ENCODE measurements at places on chromosomes 3 and 15.

DNA sequence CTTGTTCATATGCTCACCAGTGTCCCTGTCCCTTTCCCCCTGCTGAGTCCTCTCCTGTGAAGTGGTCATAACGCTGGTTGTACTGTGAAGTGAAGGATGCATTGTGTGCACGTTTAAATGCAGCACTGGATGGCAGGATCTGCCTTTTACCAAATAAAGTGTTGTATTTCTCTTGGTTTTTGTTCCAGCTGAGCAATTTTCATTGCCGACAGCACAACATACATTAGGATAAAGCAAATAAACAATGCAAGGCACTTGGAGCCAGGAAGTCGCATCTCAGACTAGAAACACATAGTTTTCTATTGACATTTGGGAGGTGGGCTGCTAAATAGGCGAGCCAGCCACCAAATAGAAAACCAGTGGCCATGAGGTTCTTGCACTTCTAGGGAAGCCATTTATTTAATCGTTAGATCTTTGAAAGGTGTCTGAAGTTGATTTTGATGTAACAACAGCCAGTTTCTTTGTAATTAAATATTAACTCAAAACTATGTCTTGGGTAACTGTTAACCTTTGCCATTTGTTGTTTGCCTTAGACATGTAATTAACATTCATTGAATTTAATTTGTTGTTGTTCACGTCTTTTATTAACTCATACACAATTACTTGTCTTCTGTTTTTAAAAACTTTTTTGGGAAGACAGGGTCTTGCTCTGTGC lies 185.3 kb downstream of the FNDC3B start:
- DNase-seq, result no peak

- DNase-seq, result no peak
Measured at GRCh38 chr3:133457465-133458067, 57.7 kb downstream of the BFSP2 start.

- no peak for DNase-seq
Measured at GRCh38 chr15:49962044-49962602, 156.9 kb downstream of the ATP8B4 start.

DNA sequence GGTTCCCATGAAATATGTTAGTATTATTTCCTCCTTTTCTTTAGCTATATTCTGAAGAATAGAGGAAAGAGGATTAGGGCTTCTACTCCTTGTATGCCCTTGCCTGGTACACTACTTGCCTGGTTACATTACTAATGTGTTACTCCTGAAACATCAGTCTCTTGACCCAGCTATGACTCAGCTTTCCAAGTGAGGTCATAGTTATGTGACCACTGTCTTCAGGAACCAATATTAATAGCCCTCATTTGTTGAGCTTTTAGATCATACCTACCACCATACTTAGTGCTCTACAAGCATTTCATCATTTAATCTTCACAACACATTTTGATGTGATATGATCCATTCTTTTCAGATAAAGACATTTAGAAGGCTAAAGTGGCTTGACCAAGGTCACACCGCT lies 60.3 kb downstream of the CMSS1 start:
- peak; percentile 82 for DNase-seq

GRCh38 chr3:66068255-66068654 lies 29.5 kb upstream of the MAGI1 start:
- no peak for DNase-seq

DNA sequence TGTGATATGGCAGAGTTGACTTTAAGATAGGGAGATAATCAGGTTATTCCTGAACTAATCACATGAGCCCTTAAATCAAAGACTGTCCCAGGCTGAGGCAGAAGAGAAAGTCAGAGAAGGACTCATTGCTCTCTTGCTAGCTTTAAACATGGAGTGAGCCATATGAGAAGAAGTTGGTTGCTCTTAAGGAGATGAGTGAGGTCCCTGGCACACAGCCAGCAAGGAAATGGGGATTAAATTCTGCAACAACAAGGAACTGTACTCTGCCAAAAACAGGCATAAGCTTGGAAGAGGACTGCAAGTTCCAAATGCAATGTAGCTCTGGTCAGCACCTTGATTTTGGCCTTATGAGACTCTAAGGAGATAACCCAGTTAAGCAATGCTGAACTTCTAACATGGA lies 457.0 kb downstream of the PLOD2 start:
- DNase-seq, result peak; percentile 3

- DNase-seq, result no peak
Measured at GRCh38 chr3:58242340-58242739, 4.7 kb downstream of the ABHD6 start.

GRCh38 chr3:11878837-11879236 lies 32.2 kb upstream of the TAMM41 start:
- no peak for DNase-seq

DNA sequence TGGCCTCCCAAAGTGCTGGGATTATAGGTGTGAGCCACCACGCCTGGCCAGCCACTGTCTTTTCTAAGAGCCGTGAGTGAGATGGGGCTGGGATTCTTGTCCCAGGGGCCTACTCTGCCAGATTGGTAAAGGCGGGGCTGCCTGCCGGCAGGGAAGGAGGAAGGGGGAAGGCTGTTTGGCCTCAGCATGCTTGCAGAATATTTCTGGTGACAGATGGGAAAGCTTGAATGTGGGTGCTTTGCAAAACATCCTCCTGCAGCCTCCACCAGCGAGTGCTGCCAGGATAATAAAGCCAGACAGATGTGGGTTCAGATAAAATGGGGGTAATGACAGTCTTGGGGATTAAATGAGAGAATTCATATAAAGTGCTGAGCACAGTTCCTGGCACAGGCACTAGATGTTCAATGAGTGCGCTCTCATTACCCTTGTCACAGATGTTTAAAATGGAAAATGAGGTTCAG lies 19.8 kb upstream of the ACOX2 start:
- no peak for DNase-seq
